Esophagus muscularis mucosa (tissue), 4 donors: ENCODE measurements at places on chromosomes 6 and 20.

DNA sequence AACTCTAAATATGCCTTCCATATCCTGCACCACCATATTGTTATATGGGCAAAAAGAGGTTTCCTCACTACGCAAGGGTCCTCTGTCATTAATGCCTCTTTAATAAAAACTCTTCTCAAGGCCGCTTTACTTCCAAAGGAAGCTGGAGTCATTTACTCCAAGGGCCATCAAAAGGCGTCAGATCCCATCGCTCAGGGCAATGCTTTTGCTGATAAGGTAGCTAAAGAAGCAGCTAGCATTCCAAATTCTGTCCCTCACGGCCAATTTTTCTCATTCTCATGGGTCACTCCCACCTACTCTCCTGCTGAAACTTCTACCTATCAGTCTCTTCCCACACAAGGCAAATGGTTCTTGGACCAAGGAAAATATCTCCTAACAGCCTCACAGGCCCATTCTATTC, 30.3 kb upstream of the ZBTB22 start:
- DNase-seq = no peak

DNA sequence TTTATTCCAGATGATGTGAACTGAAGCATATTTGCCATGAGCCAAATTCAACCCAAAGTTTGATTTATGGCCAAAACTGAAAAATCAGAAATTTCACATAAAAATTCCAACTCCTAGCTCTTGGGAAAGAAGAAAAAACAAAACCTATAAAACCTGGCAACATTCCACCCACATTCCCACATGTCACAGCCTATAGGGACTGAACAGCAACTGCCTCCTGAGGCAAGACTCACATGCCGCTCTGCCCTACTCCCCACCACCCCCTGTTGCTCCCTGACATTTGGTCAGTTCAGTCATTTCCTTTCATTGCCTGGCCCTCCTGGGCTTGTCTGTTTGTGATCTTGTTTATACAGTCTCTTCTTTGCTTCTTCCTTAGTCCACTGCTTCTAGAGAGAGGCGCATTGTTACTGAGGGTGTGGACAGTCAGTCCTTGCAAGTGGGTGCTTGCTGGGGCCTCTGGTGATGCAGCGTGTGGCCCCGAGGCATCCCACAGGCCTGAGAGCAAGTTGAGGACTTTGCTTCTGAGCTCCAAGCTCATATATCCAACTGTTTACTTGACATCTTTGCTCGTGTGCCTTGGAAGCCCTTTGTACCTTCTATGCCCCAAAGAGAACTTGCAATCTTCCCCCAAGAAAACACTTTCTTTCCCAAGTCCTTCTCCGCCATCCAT, 31.4 kb downstream of the NFATC2 start:
- DNase-seq = no peak

GRCh38 chr6:155641603-155642002, 186.0 kb upstream of the NOX3 start:
- no peak for DNase-seq

GRCh38 chr20:24546232-24546892, 76.9 kb downstream of the SYNDIG1 start:
- DNase-seq = no peak

DNA sequence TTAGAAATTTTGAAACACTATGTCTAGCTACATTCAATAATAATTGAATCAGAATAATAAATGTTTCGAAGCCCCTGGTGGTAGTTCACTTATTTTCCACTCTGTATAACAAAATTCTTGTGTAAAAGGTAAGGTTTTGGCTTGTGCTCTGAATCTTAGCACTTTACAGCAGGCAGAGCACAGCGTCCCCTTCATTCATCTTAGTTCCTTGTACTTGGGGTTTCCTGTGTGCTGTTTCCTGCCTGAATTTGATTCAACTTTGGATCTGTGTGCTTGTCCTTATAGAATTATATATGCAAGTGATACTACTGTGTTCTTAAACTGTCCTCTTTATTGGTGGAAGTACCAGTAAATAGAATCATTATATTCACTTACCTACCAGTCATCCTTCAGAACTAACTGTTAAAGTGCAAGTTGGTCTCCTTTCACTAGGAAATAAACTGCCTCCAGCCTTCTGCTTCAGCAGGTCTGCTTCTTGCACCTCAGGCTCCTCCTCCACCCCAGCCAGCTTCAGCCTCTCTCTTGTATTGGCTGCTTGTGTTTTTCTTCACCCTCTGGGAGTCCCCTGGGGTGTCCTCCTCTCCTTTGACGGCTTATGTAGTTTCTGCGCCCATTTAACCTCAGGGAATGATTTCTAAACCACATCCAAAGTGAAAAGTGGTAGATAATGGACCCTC, 28.8 kb upstream of the TULP4 start:
- no peak for DNase-seq

DNA sequence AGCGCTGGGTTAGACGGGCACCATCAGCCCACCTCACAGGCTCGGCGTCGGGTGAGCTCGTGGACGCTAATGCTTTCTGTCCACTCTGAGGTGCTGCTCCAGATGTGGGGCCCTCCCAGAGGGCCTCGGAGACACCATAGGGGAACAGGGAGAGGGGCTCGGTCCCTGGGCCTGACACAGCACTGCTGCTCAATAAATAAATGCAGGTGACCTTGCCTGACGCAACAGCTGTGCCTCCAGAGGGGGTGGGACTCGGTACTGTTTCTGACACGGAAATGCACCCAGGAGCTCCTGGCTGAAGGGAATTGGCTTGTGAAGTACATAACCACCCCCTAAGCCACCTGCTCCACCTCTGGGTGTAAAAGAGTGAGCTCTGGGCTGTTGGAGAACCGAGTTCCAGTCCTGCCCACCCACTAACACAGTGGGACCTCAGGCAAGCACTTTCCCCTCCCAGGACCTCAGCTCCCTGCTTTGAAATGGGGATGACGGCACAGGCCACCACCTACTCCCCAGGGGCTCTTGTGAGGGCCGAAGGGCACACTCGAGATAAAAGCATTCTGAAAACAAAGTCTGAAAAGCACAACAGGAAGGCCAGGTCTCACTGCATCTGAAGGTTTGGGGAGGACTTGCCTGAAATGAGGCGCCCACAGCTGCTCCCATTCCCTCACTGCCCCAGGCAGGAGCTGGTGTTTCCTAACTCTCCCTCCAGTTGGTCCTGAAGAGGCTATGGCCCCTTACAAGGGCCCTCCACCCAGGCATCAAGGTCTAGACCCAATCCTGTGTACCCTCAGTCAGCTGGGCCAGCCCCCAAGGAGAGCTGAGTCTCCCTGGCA, 6.7 kb downstream of the KCNK15 start:
- no peak for DNase-seq

GRCh38 chr6:108117427-108118358, 43.2 kb upstream of the OSTM1 start:
- DNase-seq = peak; percentile 89

- no peak for DNase-seq
These were observed 3.5 kb upstream of the LTA start for GRCh38 chr6:31568537-31568961.
